NCI-H2081 (cell line): ENCODE measurements at places on chromosomes 3 and 15.

DNA sequence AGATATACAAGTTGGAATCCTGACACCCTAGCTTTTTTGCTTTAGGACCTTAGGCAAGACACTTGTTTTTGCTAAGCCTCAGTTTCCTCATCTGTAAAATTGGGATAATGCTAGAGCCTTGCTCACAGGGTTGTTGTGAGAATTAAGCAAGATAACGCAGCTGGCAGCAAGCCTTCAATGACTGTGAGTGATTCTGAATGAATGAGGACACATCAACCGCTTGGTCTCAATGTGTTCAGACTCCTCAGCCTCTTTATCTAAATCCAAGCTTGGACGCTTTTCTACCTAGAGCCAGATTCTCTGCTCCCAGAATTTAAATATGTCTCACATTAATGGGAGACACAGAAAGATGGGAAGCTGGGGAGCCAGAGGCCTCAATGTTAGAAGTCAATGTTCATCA lies 11.8 kb upstream of the TLE3 start:
- no peak for DNase-seq

DNA sequence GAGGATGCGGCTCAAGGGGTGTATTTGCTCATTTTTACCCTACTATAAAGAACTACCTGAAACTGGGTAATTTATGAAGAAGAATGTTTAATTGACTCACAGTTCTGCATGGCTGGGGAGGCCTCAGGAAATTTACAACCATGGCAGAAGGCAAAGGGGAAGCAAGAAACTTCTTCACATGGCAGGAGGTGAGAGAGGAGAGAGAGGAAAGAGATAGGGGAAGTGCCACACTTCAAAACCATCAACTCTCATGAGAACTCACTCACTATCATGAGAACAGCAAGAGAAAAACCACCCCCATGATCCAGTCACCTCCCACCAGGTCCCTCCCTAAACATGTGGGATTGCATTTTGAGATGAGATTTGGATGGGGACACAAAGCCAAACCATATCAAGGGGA lies 192.7 kb downstream of the DIPK2A start:
- no peak for DNase-seq

- no peak for DNase-seq
These were observed 72.0 kb downstream of the KCNH8 start for GRCh38 chr3:19220311-19220710.

DNA sequence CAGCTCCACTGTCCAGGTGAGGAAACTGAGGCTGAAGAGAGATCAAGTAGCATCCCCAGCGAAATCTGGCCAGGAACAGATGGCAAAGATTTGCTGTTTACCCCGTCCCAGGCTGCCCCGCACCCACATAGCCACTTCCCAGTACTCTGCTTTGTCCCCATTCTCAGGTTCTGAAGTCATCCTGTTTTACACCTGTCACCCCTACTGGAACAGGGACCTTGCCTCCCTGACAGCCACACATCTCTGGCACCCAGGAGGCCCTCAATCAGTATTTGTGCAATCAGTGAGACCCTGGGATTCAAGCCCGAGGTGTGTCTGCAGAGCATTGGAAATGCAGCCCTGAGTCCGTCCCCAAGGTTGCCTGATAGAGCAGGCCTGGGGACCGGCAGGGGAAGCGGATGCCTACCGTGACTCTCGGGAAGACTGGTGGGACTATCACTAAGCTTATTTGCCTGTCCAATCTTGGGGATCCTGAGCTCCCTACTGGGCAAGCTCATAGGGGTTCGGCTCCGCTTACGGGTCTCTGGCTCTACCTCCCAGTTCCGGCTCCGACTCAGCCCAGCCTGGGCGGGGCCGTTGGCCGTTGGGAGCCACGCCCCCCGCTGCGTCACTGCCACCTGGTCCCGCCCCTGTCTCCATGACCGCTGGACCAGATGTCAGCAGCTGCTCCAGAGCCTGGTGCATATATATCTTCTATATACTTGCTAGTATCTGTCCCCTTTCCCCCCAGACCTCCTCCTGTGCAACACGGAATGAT lies 17.5 kb upstream of the FANCD2 start:
- peak; percentile 26 for DNase-seq

DNA sequence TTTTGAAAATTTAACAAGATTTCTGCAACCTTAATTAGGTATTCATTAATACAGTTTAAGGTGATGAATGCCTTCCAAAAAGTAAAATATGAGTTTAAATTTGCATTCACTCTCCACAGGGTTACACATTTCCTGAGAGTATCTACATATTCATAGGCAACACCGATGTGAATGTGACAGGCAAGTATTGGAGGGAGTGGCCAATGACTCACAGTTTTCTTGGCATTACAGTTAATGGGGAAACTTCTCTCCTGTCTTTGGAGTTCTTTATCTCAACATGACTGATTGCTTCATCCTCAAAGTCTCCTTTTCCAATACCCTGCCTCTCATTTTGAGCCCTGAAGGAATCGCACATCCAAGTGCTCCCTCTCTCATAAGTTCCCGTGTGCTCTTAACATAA lies 181.9 kb upstream of the CHL1 start:
- DNase-seq: no peak

DNA sequence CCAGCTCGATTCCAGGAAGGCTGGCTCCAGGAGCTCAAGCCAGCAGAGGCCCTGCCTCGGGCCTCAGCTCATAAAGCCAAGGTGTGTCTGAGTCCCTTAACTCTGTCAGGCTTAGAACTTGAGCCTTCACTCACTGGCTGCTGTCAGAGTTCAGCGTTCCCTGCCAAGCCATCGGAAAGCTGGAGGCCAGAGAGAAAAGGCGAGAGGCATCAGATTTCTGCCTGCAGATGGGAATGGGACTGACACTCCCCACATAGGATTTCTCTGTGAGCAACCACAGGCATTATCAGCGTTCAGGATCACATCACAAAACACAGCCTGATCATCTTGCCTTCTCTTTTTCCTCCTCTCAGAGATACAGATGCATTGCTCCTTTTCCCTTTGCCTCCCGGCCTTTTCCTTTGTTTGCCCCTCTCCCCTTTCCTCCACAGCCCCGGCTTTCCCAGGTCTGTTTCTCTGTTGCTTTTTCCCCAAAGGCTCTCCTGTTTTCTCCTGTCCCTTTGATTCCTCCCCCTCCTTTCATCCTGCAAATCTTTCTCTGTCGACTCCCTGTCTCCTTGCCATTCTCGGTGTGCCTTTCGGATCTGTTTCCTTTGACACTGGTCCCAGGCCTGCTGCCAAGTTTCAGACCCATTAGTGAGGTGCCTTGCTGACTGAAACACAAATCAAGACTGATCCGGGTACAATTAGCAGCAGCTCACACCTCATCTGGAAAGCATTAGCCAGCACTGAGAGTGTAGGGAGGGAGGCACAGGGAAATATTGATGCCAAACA lies 44.5 kb upstream of the BOC start:
- peak; percentile 96 for DNase-seq

GRCh38 chr3:182214416-182214815 lies 502.7 kb downstream of the SOX2 start:
- no peak for DNase-seq

DNA sequence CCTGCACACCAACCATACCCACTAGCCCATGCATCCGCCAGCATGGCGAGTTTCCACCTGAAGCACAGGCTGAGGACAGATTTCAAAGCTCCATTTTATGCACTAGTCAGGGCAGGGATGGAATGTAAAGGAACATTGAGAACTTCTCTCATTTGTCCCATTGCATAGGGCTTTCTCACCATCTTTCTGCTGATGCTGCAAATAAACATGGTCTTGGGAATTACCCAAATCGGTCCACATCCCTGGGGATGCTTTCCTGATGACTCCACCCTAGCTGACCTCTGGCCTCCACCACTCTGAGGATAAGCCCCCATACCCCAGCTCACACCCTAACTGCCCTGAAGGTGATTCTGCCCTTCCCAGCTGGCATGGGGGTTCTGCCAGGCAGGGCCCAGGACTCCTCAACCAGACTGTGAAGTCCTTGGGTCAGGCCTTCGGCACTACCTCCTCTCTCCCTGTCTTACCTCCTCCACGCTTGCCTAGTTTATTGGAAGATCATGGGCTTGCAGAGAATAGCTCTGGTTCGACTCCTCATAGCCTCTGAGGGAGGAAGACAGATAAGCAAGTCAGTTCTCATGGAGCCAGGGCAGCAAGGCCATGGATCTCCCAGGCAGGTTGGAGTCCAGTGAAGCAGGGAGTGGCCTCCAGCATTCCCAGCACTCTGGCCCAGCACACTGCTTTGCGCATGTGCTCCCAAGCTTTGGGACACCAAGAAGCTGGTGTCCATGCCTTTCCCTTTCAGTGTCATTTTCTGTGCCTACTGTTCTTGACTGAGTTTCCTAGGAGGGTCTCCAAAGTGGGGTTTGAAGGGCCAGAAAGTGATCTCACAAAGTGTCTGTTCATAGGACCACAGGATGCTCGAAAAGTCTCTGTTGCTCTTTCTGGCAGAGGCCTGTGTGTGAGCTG lies 27.6 kb upstream of the XYLB start:
- no peak for DNase-seq

DNA sequence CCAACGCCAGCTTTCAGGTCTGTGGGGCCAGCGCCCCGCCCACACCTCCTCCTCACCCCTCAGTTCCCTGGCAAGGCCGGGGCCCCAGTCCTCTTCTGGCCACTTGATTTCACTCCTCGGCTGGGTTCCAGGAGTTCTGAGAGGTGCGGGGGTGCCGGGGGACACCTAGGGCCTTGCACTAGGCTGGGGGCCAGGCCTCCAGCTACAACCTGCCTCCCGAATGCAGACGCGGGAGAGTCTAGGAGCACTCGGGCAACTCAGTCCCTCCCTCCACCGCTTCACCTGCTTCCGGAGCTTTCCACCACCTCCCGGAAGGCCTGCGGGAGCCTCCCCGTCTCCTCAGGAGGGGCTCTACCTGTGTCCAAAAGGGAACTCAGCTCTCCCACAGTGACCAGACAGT lies 35.6 kb downstream of the TNK2 start:
- DNase-seq: no peak

DNA sequence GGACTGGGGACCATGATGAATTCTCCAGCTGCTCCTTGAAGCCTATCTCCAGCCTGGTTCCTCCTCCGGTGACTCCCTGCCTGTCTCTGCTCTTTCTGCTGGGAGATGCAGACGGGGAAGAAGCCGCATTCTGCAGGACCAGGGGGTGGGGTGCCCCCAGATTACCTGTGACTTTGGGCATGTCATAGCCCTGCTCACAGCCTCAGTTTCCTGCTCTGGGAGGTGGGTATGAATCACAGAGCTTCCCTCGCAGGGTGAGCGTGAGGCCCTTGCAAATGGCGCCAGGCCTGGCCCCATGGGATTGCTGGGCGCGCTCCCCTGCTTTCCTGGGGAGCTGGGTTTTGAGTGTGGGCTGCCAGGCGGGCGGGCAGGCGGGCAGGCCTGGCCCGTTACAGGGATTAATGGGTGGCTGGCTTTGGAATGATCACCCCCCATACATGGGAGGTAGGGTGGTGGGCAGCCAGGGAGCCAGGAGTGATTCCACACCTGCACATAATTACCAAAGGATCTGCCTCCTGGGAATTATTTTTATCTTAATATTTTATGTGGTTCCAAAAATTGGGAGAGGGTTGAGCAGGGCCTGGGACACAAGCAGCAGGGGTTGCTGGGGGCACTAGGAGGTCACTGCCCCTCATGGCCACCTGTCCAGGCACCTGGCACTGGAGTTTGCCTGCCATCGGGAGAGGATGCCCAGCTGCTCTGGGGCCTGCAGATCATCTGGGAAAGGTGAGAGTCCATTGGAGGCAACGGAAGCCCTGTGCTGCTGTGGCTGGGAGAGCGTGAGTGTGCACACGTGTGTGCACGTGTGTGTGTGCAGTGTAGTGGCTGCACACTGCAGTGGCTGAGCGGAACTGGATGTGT lies 106.8 kb downstream of the WNT7A start:
- DNase-seq: no peak

GRCh38 chr3:123914829-123915228 lies 30.7 kb upstream of the MYLK start:
- no peak for DNase-seq

DNA sequence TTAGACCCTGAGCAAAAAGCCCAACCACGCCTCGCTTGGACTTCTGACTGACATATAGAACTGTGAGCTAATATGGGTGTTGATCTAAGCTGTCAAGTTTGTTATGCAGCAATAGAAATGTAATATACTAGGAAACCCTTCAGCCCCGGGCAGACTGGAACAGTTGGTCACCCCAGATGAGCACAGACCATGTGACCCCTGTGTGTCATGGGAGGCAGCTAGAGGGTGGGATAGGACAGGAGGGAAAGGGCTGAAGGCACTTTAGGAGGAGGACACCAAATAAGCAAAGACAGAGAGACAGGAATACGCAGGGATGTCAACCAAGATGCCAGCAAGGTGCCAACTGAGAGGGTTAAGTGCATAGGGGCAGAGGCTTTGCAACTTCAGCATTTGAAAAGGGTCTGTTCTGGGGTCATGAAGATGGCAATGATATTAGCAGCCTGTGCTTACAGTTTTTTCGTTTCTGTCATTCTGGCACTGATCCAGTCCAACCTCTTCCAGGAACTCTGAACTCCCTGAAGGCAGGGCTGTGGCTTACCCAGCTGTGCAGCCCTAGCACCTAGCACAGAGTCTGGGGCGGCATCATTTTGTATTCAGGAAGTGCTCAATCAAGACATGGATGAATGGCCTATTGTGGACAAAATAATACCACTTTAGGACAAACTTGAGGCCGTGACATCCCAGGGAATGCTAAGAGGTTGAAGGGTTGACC lies 51.4 kb downstream of the HES1 start:
- no peak for DNase-seq

GRCh38 chr15:63366451-63366850 lies 15.2 kb downstream of the CA12 start:
- DNase-seq: no peak

DNA sequence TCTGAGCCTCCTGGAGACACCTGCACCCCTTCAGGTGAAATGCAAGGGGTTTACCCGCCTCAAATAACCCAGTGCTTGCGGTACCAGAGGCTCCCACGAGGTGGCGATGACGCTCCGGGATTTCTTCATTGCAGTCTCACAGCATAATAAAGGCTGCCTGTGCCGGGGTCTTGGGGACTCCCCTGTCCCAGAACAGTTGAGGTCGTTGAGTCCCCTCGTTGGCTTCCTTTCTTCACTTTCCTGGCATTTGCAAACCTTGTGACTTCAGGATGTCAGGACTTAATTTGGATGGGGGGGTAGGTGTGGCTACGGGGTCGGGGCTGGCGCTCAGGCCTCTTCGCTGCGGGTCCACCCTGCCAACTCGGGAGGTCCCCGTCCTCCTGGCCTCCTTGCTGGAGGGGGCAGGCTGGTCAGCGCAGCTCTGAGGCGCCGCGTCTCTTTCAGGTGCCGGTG lies 1.3 kb downstream of the GNAT1 start:
- peak; percentile 52 for DNase-seq

GRCh38 chr15:40250771-40251483 lies 12.1 kb downstream of the PAK6 start:
- DNase-seq: no peak

- DNase-seq: no peak
These were observed 25.3 kb downstream of the TRANK1 start for GRCh38 chr3:36919439-36920160.

GRCh38 chr3:23302271-23302670 lies 99.1 kb downstream of the UBE2E2 start:
- no peak for DNase-seq

GRCh38 chr3:183114384-183115178 lies 15.3 kb upstream of the MCCC1 start:
- peak; percentile 47 for DNase-seq

- DNase-seq: no peak
These were observed 11.0 kb downstream of the ISL2 start for GRCh38 chr15:76347482-76348055.
